ENCODE measurements at places on chromosomes 12 and 14.

DNA sequence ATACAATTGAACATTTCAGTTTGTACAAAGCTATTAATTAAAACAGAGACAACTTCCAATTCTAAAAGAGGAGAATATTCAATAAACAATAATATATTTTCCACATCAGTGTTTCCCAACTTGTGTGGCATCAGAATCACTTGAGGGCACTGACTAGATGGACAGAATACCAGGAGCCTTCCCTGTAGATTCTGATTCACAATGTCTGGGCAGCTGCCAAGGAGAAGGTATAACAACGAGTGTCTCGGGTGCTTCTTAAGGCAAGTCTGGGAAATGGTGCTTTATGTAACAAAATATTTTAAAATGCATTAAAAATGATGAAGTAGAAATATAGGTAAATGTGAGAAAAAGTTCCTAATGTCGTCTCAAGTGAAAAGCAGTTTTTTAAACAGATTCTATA, 26.2 kb downstream of the GALC start:
- DNase-seq = no peak

DNA sequence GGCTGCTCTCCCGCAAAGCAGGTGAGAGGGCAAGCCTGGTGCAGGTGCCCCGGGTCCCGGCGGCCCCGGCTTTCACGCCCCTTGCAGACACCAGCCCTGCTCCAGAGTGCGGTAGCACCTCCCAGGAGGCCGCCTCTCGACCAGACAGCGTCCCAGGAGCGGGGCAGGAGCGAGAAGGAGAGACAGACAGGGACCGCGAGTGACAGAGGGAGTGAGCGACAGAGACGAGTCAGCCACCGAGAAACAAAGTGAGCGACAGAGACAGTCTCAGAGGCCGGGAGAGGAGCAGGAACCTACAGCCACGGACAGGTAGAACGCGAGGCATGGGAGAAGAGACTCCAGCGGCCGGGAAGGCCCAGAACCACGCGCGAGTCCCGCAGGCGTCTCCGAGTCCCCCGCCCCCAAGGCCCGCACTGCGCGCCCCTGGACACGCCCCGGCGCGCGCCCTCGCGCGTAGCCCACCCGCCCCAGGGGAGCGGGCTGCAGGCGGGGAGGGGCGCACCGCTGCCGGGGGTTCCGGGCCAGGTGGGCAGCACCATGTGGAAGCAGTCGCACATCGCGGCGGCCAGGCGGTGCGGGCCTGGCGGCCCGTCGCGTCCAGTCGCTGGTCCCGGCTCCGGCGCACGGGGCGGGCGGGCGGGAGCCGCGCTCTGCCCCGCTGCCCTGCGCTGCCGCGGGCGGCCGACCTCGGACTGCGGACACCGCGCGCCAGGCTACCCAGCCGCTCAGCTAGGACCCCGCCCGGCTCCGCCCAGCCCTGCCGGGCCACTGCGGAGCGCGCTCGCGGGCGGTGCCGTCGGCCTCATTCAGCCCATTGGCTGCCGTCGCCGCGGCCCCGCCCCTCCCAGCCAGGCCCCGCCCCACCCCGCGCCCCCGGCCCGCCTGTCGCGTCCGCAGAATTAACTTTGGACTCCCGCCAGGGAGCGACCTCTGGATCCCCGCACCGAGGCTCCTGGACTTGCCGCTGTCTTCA, at the start of gene AHNAK2:
AHNAK2 (minus strand) TSS at position 694 of the 973 bp plus-strand sequence; CDS start at position 557, 137 bp downstream.
- peak; percentile 36 for DNase-seq

- no peak for DNase-seq
Observed at GRCh38 chr12:22190-22529, 44.4 kb upstream of the IQSEC3 start.

DNA sequence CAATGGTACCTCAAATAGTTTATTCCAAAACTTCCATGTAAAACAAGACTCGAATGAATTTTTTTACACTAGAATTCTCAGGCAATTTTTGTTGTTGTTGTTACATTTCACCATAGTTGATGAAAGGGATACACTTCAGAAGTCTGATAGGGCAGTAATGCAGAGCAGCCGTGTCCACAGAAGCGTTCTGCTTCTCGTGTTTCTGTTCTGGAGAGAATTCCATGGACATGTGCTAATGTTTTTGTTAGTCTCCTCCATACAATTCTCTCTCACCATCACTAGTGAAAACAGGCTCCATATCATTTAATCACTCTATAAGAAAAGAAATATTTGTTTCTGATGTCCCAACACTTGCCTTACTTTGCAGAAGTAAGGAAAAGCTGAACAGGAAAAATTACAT, 606.1 kb downstream of the SLC16A7 start:
- DNase-seq = no peak

GRCh38 chr12:109671502-109671901, 42.1 kb upstream of the FAM222A start:
- DNase-seq = no peak

DNA sequence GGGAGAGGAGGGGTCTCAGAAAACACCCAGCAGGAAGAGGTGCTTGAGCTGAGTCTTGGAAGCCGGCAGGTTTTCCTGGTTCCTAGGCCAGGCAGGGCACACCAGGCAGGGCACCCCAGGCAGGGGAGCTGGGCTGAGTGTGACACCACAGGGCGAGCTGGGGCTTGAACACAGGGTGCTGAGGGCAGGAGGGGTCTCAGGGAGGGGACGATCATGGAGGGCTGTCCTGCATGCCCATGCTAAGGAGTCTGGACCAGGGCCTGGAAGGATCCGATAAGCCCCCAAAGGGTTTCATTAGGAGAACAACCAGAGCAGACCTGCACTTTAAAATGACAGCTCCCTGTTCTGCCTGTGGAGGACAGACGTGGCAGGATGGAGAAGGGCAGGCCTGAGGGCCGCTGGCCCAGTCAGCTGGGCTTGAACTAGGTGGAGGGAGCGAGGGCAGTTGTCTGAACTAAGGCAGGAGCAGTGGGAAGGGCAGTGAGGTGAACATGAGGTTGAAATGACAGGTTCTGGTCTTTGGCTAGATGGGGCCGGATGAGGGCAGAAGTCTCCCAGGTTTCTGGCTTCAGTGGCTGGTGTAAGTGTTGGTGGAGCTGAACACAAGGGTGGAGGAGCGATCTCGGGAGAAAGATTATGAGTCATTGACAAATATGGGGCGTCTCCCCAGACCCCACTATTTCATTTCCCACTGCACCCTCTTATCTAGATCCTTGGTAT, 171.0 kb upstream of the PZP start:
- DNase-seq = no peak

DNA sequence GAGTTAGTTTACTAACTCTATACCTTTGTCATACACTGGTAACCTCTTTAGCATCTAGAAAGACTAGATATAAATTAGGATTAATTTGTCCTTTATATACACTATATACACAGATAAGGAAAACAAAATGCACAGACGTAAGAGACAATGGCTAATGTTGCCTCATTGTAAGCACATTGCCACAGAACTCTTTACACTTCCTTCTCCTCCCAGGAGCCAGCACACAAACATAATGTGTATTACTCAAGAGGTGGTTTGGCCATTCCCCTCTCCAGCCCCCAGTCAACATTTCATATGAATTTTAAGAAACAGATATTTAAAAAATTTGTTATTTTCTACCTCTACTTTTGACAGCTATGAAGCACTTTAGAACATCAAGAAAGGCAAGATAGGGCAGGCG, 131.4 kb upstream of the OR4E1 start:
- DNase-seq = no peak

DNA sequence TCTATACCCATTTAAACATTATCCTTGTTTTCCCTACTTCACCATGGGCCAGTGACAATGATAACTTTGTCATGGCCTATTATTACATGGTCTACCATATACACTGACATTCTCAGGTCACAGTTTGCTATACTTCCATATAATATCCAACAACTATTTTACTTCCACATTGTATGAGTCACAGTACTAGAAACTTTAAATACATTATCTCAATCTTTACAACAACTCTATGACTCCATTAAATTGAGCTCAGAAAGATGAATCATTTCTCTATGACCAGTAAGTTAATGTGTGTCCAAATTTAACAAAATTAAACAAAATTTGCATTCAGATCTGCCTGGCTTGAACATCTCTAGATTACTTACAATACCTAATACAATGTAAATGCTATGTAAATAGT, 93.9 kb downstream of the PLEKHG7 start:
- no peak for DNase-seq

DNA sequence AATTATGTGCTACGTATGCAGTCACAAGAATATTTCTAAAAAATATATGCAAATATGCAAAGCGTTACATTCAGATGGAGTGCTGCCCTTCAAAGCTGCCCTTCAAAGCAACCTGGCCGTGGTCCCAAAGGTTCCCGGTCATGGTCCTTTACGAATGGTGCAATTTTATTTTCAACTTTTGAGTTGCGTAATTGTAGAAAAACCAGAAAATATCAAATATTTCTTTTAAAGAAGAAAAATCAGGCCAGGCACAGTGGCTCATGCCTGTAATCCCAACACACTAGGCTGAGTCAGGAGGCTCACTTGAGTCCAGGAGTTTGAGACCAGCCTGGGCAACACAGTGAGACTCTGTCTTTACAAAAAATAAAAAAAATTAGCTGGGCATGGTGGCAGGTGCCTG, 21.4 kb downstream of the CLSTN3 start:
- DNase-seq = no peak

DNA sequence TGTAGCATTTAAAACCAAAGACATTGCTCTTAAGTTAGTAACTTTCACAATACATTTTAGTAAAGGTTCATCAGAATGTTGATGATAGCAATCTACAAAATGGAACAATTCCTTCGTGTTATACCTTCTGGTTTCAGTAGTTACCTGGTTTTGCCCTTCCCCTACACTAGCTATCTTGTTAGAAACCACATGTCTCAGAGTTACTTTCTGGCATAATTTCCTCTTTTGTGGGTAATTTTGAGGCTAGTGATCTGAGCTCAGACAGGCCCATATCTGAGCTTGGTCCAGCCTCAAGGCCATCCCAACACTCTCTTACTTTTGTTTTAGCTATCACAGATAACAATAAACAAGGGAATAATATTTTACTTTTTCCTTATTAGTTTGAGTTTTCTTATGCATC, 196.9 kb downstream of the KITLG start:
- DNase-seq = no peak

DNA sequence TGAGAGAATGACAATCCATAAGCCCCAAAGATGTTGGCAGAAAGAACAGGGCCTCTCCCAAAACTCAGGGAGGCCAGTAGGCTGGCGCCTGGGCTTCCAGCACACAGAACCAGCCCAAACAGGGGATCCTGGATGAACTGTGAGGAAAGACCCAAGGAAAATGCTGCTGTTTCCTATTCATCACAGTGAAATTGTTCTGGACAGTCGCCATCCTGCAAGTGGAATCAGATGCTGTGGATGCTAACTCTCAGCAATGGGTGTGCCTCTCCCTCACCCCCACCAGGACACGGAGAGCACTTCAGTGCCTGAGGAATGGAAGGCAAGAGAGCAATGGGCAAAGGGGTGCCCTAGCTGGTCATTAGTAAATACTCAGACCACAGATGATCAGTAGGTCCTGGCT, 80.8 kb downstream of the ANO2 start:
- no peak for DNase-seq

DNA sequence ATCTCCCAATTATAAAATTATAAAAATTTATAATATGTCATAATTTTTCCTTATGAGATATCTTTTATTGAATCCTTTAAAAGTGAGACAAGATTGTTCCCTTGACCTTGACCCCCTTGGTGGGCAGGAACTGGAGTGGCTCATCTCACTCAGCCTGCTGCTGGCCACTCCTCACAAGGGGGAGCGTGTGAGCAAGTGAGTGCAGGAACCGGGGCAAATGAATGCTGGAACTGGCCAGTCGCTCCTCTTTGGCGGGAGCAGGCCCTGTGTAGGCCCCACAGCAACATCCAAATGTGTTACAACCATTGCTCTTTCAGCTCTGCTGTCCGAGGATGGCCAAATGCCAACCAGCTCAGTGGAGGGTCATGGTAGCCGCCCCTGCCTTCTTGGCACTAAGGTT, 178.8 kb downstream of the ETNK1 start:
- DNase-seq = no peak

DNA sequence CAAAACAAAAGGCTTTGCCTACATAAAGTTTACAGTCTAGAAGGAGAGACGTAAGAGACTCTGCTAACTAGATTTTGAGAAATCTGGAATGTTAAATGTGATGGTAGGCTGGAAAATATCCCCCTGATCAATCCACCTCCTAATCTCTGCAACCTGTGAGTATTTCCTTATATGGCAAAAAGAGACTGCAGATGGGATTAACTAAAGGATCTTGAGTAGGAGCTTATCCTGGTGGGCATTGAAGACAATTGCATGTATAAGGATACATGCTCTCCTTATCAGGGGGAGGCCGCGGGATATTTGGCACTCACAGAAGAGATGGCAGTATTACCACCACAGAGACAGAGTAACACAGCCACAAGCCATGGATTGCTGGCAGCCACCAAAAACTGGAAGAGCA, 95.2 kb downstream of the EGLN3 start:
- no peak for DNase-seq

GRCh38 chr14:58243790-58244555, 670 bp upstream of the PSMA3 start:
- DNase-seq = no peak

GRCh38 chr12:11681207-11681606, 31.7 kb downstream of the ETV6 start:
- no peak for DNase-seq

- no peak for DNase-seq
Observed at GRCh38 chr12:121651320-121651719, 18.1 kb downstream of the MORN3 start.

DNA sequence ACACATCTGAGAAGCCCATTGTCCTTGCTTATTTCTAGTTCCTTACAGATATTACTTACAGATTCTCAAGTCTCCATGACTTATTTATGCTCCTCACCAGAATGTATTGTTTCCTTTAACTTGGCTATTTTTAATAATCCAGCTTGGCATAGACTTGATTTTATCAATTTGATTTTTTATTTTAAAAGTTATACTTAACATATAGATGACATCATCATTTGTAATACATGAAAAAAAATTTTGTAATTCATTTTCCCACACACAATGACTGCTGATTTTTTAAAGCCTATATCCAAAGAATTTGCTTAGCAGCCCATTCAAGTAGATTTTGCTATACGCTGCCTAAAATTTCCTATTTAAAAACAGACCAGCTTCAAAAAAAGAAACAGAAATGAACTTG, 39.8 kb downstream of the PTPRR start:
- no peak for DNase-seq

DNA sequence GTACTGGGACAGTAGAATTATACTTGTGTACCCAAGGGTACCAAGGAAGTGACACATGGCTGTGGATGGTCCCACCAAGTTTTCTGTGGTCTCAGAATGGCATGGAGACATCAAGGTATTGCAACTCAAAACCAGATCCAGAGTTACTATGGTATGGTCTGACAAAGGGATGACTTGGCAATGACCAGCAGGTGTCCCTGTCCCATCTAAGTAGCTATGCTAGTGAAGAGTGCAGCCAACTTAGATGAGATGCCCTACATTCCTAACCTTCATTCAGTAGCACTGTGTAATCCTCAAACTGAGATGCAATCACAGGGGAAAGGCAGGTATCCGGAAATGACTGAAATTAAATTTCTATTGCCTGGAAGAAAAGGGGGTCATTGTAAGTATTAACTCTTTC, 188.7 kb upstream of the TMEM260 start:
- no peak for DNase-seq

DNA sequence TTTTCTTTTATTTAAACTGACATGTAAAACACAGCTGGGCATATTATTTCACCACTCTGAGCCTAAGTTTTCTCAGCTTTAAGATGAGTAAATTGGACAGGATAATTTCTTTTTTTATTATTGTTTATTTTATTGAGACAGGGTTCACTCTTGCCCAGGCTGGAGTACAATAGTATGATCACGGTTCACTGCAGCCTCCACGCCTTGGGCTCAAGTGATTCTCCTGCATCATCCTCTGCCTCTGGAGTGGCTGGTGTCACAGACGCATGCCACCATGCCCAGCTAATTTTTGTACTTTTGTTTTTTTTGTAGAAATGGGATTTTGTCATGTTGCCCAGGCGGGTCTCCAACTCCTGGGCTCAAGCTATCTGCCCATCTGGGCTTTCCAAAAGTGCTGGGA, 12.7 kb downstream of the BMAL2 start:
- DNase-seq = no peak

Data from LNCaP clone FGC (cell line).